ENCODE measurements at places on chromosomes 3 and 15.

- no peak for DNase-seq
Observed at GRCh38 chr3:24595796-24596195, 101.1 kb upstream of the THRB start.

DNA sequence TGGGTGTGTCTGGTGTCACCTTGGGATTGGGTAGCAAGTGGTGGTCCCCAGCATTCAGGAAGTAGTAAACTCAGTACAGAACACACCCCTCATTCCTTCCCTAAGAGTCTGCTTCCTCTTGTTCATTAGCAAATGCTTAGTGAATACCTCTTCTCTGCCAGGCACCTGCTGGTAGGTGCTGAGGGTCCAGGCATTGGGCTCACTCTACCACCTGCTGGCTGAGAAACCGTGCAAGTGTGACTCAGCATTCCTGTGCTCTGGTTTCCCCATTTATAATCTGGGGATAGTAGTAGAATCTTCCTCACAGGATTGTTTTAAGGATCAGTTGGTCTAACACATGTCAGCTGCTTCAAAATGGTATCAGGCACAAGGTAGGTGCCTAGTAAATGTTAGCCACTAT, 4.8 kb downstream of the SHF start:
- DNase-seq, result no peak

DNA sequence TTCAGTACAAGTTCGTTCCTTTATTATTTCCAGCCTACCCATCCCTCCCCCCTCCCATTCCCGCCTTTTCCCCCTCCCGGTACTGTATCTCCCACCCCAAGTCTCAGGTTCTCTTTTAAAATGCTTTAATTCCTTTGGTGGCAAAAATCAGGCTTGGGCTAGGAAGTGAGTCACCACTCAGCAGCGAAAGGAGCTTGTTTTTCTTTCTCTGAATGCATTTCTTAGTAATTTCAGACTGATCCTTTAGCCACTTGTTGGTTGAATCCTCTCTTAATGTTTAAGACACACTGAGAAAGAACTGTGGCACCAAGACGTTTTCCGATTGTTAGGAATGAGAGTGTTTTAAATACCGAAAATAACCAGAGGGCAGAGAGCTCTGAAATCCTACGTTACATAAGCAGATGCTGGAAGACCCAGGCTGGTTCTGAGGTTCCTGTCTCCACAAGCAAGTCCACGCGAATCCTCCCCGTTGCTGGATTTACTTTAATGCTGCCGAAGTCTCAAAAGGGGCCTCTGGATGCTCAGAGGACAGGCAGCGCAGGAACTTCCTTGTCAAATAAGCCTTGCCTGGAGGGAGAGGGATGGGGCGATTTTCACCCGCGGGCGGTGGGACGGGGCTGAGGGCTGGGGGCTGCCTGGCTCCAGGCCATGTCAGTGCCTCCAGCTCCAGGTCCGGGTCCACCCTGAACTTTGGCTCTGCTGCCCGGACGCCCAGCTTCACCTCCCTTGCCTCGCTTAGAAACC, 854 bp upstream of the COL8A1 start:
- DNase-seq, result no peak

GRCh38 chr3:31707286-31707685, 174.6 kb downstream of the STT3B start:
- no peak for DNase-seq

GRCh38 chr15:69604072-69604411, 151.4 kb downstream of the RPLP1 start:
- no peak for DNase-seq

DNA sequence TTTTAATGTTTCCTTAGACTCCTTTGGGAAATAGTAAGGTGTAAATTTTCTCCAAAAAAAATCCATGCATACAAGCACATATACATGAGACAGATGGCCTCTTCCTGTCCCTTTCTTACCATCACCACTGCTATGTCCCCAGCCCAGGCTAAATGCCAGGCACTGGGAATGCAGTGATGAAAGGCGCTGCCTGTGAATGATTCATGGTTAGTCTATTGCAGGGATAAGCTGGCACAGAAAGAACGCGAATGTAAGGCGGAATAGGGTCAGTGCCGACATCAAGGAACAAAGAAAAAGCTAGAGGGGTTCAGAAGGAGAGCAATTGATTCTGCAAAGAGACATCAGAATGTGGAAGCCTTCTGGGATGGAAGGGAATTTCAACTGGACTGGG, 36.2 kb upstream of the CFAP161 start:
- DNase-seq, result no peak

GRCh38 chr3:71372911-71373637, 210.5 kb downstream of the FOXP1 start:
- DNase-seq, result no peak

GRCh38 chr3:10869460-10869859, 53.4 kb downstream of the SLC6A11 start:
- DNase-seq, result no peak

DNA sequence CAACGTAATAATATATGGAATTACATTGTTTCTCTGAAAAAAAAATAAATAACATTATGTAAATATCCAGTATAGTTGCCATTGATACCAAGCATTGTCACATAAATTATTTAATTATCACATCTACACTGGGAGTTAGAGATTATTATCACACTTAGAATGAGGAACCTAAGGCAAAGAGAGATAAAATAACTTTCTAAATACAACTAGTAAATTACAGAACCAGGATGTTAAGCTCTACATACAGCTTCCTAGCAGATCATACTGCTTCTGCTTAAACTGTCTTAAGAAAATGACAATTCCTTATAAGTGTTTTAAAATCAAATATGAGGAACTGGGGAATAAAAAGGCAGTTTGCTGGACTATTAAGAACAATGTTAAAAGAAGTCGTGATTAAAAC, 104.5 kb downstream of the NSUN3 start:
- DNase-seq, result no peak
